IPS-NIHi11 (cell line): ENCODE measurements at places on chromosomes 11 and 22.

DNA sequence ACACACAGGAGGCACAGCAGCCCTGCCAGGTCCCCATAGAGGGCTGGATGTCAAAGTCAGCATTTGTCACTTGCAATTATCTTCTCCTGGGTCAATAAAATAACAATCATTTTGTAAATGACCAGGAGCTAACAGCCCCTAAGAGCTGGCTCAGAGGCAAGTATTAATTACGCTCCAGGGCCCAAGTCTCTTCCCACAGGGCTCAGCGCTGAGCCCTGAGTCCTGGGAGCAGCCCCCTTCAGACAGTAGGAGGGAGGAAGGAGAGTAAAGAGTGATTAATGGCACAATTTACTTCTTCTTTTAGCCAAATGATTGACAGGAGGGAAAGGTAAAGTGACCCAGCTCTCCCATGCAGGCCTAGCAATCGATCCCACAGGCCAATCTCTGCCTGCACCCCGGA lies 99.0 kb upstream of the DRD2 start:
- DNase-seq: no peak

DNA sequence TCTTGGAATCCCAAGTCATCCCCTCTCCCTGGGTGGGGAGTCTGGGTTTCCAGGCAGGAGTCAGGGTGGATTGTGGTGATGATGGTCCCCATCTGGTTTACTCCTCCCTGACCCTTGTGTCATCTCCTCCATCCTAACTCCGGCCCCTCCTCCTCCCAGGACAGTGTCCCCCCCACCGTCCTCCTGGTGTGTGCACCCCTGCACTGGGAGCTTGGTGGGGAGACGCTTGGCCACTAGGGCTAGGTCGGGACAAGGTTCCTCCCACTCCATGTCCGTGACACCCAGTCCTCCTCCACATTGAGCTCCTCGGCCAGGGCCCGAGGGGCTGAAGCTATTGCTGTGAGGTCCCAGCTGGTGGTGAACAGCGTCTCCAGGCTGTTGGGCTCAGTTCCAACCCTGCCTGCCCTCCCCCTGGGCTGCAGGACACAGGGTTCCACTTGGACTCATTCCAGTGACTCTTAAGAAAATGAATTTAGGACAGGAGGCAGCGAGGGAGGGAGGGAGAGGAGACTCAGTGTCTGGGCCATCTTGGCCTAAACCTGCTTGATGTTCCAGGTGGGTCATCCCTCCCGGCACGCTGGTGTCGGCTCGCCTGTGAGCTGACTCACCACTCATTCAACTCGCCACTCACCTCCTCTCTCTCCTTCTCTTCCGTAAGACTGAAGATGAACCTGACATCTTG lies 433.2 kb downstream of the TBC1D22A start:
- no peak for DNase-seq

DNA sequence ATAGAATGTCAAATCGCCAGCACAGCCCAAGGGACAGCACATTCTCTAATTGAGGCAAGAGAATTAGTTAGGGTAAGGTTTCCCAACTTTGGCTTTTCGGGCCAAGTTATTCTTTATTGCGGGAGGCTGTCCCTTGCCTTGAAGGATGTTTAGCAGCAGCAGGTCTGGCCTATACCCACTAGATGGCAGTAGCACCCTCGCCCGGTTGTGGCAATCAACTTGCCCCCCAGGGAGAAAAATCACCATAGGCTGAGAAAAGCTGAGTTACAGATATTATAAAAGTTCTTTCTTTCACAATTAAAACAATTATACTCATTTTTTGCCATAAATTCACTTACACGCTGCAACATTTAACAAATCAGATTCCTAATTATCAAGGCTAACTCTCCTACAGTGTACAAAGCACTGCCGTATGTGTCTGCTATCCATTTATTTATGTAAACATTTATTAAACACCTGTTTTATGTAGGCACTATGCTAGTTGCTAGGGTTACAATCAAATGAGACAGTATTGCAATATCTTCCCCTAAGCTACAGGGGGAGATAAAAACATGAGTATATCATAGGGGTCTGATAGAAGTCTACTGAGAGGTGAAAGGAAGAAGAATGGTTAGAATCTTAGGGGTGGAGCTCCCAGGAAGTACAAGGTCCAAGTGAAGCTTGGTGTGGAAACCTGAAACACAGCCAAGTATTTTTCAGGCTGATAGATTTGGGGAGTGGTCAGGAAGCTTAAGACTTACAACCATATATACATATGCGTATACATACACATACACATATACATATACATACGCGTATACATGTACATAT lies 452.3 kb downstream of the RAB38 start:
- DNase-seq: peak; percentile 40

- DNase-seq: no peak
Observed at GRCh38 chr11:65617136-65617850, 1.7 kb downstream of the PCNX3 start.

GRCh38 chr11:128565881-128566280 lies 21.5 kb downstream of the ETS1 start:
- DNase-seq: no peak

DNA sequence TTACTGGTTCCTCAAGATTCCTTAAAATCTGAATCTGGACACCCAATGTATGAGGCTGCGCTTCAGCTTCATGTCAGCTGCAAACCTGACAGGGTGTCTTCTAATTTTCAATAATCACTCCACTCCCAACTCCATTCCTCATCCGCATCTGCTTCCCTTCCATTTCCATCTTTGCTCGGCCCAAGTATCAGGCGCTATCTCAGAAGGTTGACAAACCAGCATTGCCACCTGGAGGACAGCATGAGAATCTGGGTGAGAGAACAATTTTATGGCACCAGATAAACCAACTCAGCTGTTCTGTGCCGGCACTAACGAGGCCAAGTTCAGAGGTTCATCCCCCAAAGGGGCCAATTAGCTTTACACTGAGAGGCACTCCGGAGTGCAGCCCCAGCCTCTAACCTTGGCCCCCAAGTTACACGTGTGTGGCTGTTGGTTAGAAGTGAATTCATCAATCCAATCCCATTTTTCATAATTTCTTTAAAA lies 79.1 kb upstream of the LMO2 start:
- peak; percentile 50 for DNase-seq

DNA sequence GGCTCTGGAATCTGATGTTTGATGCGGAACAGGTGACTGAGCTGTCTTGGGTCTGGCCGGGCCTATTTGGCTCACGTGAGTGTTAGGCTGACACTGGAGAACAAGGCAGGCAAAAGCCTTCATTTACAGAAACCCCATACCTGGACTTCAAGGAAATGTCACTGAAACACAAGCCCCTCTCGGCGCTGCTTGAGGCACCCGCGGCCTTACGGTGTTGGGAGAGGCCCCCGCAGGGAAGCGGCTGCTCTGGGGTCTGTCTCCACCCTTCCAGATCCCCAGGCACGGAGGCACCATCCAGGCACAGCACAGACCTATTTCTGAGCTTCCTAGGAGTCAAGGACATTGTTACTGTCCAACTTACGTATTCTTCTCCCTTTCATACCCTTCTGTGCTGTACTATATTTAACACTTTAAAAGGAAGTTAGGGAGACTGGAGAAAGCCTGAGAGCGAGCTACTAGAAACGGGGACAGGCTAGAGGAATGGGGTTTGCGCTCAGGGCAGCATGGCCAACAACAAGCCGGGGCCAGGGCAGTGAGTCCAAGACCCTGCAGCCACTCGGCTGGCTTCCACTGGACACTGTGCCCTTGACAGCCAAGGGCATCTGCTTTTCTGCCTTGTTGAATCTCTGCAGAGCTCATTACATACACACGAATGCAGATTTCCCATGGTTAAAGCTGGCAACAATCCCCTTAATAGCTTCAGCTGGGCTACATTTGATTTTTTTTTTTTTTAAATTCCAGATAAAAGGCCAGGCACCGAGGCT lies 23.8 kb downstream of the DRD4 start:
- no peak for DNase-seq

DNA sequence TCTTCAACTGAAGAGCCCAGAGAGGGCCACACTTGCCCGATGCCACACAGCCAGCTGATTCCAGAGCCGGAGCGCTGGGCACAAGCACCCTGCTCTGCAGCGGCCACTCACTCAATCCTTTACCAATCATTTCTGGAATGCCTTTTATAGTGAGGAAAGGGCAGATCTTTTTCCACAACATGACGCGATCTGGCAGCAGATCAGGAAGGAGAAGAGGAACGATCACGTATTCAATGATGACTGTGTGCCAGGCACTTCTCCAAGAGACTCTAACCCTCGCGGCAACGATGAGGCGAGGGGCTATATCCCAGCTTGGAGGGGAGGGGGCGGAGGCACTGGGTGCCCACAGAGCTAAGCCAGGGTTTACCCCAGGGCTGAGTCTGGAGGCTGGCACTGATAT lies 56.3 kb upstream of the TCF20 start:
- DNase-seq: no peak

DNA sequence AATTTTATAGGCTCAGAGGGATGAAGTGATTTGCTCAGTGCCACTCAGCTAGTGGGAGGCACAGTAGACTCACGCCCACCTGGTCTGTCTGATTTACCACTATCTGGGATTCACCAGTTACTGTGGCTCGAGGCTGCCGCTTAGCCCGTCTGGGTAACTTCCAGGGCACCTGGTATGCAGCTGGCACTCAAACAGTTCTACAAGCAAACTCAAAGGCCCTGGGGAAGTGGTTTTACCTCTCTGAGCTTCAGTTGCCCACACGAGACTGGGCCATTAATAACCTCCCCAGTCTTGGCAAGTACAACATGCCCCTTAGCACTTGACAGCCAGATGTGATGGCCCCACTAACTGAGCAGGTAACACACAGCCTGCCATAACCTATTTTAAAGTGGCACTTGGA lies 2.6 kb downstream of the GDPD5 start:
- DNase-seq: no peak

DNA sequence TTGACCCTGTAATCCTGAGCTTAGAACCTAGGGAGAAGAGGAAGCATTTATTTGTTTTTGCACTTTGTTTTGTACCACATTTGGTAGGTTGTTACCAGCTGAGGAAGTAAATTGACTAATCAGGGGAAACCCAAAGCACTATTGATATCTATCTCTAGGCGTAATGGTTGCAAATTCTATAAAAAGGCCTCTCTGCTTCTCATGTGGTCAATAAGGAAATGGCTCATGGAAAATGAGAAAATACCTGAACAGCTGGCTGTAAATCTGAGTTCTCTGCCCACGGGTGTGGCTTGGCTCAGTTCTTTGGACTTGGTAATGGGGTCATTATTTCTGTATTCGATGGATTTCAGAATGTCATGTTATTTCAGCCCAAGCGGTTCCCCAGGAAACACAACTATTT lies 42.4 kb downstream of the BARX2 start:
- DNase-seq: no peak
